ENCODE measurements at places on chromosomes 7 and 10.

- H3K27ac ChIP-seq: no peak overlapping the region
- peaks cover 17% of the 10 kb centered on the region for H3K4me1 ChIP-seq
- DNase-seq: no peak
- H3K4me3 ChIP-seq: no peak overlapping the region
- H3K27me3 ChIP-seq: peaks cover 5% of the 10 kb centered on the region
Observed at GRCh38 chr7:99677013-99677647, 2.7 kb downstream of the CYP3A5 start.

DNA sequence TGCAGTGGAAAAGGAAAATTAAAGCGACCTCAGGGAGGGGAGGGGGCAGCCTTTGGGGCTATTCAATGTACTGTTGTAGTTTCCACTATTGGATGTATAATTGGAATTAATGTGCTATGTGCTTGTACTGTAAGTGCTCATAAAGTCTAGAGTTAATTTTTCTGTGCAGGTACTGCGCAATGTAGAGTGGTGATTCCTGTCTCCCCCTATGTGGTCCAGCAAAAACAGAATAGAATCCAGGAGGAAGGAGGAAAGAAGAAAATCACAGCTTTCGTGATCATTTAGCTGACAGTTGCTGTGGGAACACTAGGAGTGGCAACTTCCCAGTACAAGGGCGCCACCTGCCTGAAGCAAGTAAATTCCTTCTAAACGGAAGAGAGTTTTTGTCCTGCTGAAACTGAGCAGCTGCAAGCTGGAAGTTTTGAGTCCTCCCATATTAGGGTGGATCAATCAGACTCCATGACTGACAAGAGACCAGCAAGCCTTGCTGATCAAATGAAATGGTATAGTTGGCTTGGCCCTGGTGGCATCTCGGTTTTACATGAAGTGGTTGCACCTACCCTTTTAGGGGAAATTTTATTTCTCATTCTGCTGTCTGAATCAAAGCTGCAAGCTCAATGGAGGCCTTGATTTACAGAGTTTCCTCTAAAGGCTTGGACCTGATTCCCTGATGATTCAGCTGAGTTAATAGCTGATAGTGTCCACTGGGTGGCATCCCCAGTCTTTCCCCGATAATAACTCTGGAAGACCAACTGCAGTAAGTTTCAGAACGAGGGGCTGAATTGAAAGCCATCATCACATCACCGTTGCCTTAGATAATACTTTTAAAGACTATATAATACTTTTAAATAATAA, 299.8 kb downstream of the HGF start:
- H3K4me3 ChIP-seq: no peak overlapping the region
- no peaks in the 10 kb centered on the region for H3K36me3 ChIP-seq
- H3K4me1 ChIP-seq: no peaks in the 10 kb centered on the region
- peak; percentile 70 for DNase-seq
- no peak overlapping the region for H3K27ac ChIP-seq

DNA sequence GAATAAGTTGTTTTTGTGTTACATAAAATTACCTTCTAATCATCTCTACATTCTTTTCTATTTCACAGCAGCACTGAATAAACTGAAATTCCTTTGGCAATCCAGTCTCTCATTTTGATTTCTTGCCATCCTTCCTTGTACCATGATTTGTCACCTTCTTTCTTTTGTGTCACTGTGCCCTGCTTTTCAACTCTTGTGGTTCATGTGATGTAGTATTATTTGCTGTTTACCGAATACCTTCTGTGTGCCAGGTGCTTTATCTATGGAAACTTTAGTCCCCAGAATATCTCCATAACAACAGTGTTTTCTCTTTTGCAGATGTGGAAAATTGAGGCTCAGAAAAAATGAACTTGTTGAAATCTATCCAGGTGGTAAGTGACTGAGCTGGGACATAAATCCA, 220.3 kb downstream of the STK31 start:
- DNase-seq: no peak
- no peaks in the 10 kb centered on the region for H3K36me3 ChIP-seq
- no peak overlapping the region for H3K4me3 ChIP-seq
- H3K4me1 ChIP-seq: peaks cover 7% of the 10 kb centered on the region

DNA sequence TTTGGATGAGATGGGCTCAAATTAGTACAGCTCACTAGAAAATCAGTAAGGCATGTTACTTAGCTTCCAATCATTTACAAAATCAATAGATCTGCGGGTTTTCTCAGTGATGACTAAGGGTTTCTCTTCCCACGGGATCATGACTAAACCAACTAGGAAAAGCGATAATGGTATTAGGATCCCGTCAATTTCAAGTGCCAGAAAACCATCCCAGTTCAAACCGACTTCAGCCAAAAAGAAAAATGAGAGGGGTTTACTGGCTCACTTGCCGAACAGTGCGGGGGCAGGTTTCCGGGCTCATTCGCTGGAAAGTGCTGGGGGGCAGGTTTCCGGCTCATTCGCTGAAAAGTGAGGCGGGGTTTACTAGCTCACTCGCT, 62.1 kb upstream of the LYZL2 start:
- H3K27ac ChIP-seq: no peak overlapping the region
- no peaks in the 10 kb centered on the region for H3K27me3 ChIP-seq
- no peak for DNase-seq
- H3K4me1 ChIP-seq: peaks cover 34% of the 10 kb centered on the region
- H3K4me3 ChIP-seq: no peak overlapping the region

Measured in WTC11 (cell line).